ENCODE measurements at places on chromosomes 11 and 22.

DNA sequence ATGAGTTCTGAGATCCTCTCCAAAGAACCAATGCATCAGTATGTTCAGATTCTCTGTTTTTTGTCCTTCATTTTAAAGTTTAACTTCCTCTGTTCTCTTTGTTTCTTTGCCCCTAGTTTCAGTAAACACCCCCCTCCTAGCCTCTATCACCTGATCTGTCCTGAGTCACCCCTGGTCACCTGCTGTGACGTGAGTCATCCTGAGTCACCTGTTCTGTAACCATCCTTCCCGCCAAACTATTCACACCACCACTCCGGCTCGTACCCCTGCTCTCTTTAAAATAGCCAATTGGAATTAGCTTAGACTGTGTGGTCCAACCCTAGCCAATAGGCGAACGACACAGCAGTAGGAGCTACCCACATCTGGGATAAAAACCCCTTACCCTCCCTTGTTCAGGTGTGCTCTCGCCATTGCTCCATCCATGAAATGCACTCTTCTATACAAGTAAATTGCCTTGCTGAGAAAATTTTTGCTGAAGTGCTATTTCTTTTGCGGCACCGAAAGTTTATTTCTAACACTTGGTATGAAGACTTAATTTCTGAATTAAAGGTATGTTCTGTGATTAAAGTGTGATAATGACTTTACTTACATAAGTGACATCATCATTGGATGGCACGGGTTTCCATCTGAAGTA, 318.4 kb downstream of the AASDHPPT start:
- no peak for DNase-seq

GRCh38 chr11:2093575-2094353, 45.4 kb downstream of the IGF2 start:
- no peak for DNase-seq

DNA sequence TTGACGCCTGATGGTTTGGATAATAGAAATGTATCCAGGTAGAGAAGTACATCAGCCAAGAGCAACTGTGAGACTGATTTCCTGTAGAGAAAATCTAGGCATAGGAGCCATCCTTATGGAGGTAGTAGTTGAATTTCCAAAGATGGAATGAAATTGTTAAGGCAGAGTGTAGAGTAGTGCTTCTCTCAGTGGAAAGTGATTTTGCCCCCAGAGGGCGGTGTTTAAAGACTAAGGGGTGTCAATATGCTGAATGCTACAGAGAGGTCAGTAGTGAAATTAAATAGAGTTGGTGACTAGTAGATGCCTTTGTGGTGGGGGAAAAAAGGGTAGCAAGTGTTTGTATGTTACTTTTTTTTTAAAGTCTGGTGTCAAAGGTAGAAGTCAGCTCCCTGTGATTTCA, 54.5 kb downstream of the TRIM44 start:
- no peak for DNase-seq

GRCh38 chr11:117016747-117017146, 81.5 kb downstream of the SIK3 start:
- DNase-seq = no peak

GRCh38 chr11:110808248-110808647, 96.0 kb upstream of the ARHGAP20 start:
- DNase-seq = no peak

DNA sequence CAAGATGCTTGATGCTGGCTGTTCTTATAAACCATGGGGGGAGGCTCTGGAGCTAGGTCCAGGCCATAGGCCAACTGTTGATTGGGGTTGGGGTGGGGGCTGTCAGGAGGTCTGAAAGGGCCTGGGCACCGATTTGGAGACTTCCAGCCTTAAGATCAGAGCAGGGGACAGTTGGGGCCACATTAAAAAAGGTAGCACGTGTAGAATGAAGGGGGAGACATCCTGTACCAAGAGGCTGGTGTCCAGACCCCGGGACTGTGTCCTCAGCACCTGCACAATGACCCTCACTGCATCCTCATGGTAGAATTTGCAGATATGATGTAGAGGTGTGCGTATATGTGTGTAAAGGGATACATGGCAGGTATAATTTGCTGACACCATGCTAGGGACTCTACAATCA, 12.4 kb upstream of the TBX1 start:
- no peak for DNase-seq

DNA sequence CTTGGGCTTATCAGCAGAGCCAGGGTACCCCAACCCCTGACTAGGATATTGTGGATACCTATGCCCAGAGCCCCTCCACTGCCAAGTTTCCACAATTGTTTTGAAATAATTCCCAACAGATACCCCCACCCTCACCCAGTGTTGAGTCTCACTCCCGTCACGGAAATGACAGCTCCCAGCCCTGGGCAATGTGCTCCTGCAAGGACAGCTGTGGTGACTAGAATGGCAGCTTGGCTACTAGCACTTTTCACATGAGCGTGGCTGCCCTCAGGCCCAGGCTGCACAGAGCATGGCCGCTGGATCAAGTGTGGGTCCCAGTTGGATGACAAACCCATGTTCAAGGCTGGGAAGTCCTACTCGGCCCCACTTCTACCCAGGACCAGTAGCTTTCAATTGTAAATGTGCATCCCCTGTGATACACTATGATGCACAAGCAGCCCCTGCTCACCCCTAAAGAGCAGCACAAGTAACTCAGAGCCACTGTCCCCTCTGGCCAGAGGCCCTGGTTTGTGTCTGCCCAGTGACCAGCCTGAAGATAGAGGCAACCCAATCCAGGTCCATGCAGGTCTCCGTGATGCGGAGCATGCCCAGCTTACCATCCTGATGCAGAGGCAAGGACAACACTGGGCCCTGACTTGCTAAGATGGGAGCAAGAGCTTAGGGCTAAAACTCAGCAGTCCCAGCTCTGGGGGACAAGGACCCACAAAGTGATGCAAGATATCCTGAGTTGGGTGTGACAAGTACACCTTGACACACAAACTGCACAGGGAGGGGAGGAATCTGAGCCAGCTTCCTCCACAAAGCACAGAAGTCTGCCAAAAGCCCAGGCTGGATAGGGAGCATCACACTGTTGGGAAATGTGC, 13.2 kb downstream of the KCNQ1OT1 start:
- no peak for DNase-seq

GRCh38 chr11:117273550-117274289, 17.4 kb upstream of the BACE1-AS start:
- DNase-seq = no peak

- DNase-seq = no peak
These were observed 146.1 kb downstream of the LDLRAD3 start for GRCh38 chr11:36089920-36090319.

DNA sequence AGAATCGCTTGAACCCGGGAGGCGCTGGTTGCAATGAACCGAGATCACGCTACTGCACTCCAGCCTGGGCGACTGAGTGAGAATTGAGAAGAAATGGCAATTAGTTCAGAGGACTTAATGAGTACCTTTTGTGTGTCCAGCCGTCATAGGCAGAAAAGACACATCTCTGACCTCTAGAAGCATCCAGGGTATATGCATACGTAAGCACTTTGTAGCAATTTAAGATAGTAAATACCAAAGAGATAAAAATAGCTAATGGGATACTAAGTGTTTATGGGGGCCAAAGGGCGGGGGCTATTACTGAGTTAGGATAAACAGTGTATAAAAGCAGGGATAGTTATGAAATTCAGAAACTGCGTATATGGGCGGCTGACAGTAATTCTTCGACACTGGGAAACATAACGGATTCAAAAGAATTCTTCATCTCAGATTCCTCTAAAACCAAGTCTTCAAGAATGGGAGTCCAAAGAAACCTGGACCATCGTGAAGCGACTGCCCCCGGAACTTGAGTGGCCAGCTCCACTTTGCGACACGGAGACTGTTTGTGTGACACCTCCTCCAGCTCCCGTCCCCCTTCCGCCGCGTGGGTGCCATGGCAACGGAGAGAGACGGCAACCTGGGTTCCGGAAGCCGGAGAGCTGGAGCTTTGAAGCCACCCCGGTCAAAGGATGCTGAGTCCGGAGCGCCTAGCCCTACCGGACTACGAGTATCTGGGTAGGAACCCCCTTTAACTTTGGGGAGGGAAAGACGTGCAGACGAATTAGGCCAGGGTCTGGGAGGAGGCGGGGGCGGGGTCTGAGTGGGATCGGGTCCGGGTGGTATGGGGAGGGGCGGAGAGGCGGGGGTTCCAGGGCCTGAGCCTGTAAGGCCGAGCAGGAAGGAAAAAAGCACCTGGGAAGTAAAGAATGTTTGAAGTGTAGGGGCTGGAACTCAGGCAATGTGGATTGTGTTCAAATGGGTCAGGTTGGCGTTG, at the start of gene CSTPP1:
Gene CSTPP1, plus strand, starts transcription at position 624 of the 973 bp plus-strand sequence. Its CDS starts 45 bp downstream, at position 669.
- peak; percentile 86 for DNase-seq

DNA sequence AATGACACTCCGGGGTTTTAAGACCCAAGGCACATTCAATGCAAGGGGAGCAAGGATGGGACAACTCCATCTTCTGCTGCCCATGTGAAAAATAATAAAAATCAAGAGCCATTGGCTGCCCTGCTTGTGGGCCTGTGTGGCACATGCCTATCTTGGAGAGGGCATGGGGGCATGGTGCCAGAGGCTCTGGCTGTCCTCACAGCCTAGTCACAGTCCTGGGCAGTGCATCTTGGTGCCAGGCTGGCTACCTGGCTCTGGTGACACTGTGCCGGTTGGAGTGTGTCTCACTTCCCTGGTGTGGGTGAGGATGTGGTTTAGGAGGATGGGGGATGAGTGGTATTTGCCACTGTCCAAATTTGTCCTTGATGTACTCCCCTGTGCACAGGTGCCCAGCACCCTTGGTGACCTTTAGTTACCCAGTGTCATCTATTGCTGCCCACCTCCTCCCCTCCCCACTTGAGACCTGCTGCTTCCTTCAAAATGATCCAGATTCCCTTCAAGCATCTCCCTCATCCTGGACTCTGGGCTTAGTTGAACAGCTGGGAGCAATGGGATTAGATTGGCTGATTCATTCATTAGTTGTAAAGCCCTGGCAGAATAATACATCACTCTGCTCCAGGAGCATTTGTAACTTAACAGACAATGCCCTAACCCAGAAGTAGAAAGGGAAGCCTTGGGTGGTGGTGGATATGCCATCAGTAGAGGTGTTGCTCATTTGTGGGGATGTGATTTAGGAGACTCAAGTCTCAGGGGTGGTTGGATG, 4.6 kb downstream of the TMEM86A start:
- no peak for DNase-seq

DNA sequence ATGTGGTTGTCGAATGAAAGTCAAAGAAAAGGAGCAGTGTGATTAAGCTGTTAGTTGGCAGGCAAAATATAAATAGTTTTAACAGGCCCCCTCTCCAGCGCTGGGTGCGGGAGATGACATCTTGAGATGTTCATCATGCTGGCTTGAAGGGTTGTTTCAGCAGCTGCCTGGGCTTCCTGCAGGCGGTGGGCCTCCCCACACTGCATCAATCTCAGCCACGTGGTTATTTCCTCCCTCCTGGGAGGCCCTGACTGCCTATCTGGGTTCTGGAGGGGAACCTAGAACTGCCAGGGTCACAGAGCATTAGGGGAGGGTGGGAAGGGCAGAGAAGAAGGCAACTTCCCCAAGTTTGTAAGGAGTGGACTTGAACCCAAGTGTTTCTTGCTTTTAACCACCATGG, 173.3 kb upstream of the SYT13 start:
- DNase-seq = no peak

GRCh38 chr11:37544491-37544890, 946.5 kb upstream of the RAG2 start:
- DNase-seq = no peak

DNA sequence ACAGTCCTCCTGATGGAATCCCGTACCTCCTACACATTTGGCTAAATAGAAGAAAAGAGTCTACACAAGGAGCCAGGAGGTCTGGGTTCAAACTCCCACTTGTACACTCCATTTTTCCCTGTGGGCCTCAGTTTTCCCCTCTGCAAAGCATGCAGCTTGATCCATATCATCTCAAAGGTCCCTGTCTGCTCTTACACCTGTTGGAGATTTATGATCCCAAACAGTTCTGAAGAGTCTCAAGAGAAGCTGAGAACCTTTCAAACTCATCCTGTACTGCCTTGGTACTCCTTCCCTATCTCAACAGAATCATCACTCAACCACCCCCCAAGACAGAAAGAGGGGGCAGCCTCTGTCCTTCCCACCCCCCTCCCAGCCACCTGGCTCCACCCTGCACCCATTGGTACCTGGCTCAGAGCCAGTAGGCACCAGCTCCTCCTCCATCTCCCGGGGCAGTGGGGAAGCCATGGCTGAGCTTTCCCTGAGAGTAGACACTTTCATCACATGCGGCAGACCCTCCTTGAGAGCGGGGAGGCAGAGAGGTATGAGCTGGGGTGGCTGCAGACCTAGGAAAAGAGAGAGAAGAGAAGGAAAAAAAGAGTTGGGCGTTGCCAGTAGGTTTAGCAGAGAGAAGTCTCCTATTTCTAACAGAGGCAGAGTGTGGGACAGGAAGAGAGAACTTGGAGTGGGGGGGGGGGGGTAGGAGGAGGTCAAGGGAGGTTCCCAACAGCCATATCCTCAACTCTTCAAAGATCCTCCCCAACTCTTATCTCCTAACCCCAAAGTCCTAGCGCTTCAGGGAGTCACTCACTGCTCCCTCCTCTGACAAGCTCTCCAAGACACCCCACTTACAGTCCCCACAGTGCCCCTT, 3.1 kb downstream of the TNKS1BP1 start:
- DNase-seq = no peak

GRCh38 chr11:60753309-60753708, 3.4 kb upstream of the MS4A15 start:
- no peak for DNase-seq

GRCh38 chr22:22462813-22463567, 45.6 kb downstream of the ZNF280B start:
- no peak for DNase-seq

DNA sequence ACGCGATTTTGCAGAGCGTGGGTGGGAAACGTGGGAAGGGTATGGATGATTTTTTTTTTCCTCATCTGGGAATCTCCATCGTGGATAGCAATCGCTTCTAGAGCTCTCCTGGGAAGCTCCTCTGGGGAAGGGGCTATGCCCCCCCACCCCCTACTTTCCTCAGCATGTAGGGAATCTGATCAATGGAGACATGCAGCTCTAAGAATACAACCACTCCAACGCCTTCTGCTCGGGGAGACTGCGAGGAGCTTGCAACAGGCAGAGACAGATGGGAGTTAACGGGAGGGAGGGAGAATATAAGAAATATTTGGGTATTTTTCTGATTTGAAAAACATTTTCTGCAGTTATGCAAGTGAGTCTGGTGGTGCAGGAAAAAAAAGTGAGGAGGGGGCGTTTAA, 104.6 kb upstream of the HSD17B12 start:
- no peak for DNase-seq

GRCh38 chr22:28736301-28737155, 5.1 kb downstream of the CHEK2 start:
- DNase-seq = peak; percentile 26

DNA sequence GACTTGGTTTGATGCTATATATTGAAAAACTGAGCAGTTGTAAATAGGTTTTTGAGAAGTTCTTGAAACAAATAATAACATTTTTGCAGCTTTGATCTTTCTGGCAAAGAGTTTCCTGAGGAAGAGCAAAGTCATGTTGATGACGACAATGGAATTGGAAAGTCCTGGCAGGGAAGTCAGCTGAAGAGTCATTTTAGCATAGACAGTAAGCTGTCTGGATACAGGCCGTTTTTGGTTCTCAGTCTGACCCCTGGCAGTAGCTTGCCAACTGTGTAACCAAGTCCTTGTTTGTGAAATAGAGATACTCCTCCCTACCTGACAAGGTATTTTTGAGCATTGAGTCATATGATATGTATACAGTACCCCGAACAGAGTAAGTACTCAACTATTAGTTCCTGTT, 193.3 kb downstream of the C11orf91 start:
- DNase-seq = no peak

All from NCI-H748 treated with DMSO at 0.1 percent for 48 hours (cell line).